NCI-H1048 (cell line): ENCODE measurements at places on chromosomes 1 and 21.

GRCh38 chr1:21904704-21905520 is 32.2 kb downstream of the HSPG2 start:
- DNase-seq = no peak

DNA sequence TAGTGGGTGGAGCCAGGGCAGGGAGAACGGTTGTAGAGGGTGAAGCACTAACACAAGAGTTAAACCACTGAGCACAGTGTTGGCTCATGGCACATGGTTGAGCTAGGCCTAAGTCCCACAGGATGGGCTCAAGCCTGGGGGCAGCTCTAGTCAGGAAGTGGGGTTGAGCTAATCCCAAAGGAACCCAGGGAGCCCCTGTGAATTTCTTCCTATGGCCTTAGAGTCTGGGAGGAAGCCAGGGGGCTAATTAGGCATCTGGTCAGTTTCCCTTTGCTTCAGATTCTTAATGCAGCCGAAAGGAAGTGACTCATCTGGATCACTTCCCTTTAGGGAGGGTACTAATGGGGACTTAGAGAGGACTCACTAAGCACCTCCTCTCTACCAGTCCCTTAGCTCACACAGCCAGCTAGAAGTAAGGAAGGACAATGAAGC is 10.1 kb downstream of the CFAP45 start:
- DNase-seq = no peak

DNA sequence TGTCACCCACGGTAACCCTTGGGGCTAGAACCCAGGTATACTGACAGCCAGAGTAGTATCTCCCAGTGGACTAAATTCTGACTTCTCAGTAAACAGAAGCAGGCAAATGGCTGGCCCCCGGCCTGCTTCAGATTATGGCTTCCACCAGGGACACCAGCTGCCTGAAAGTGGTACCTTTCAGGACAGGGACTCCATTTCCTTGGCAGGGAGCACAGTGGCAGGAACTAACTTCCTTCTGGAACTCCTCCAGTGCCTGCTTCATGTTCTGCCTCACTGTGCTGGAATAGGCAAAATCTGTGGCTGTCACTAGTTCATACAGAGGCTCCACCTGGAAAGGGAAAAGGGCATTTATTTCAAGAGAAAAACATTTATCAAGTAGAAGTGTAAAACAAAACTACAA is 32.7 kb downstream of the C8B start:
- DNase-seq = no peak

GRCh38 chr1:154622503-154623039 is 14.6 kb upstream of the ADAR start:
- DNase-seq = no peak

DNA sequence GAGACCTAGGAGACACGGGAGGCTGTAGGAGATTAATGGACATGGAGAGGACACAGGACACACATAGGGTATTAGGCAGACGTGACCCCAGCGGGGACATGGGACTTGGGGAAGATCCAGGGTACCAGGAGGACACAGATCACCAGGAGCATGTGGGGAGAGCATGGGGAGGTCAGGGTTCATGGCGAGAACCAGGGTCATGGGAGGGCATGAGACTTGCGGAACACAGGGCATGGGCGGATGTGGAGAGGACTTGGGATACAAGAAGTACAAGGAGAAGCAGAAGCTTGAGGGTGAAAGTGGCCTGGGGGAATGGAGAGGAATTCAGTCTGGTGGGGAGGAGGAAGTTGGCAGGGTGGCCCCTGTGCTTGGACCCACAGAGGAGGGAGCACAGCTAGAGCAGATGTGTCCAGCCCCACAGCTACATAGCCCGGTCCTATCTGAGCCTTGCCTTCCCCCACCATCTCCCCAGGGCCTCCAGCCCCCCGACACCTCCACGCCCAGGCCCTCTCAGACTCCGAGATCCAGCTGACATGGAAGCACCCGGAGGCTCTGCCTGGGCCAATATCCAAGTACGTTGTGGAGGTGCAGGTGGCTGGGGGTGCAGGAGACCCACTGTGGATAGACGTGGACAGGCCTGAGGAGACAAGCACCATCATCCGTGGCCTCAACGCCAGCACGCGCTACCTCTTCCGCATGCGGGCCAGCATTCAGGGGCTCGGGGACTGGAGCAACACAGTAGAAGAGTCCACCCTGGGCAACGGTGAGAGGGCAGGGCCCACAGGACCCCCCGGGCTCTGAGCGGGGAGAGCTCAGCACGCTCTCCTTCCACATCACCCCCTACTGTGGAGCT is 12.1 kb downstream of the TIE1 start:
- DNase-seq = no peak

- no peak for DNase-seq
These were observed 634 bp downstream of the MYCBP start for GRCh38 chr1:38872401-38873026.

- no peak for DNase-seq
These were observed 3.7 kb downstream of the SMYD3 start for GRCh38 chr1:246503341-246503740.

DNA sequence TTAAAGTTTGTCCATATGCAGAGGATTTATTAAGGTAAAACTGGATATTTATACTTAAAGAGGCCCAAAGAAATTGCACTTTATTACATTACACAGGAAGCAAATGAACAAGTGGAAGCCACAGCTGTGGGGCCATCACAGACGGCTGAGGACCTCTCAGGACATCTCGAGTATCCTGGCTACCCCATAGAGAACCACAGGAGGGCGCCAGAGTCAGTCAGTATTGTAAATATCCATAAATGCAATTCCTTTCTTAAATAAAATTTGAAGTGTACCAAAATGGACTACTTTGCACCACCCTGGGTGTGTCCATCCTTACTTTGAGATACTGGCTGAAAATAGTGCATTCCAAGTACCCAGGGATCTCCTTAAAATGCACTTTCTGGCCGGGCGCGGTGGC is 257.2 kb downstream of the MRPL39 start:
- DNase-seq = no peak

GRCh38 chr1:4150262-4150661 is 250.2 kb upstream of the C1orf174 start:
- DNase-seq = no peak

DNA sequence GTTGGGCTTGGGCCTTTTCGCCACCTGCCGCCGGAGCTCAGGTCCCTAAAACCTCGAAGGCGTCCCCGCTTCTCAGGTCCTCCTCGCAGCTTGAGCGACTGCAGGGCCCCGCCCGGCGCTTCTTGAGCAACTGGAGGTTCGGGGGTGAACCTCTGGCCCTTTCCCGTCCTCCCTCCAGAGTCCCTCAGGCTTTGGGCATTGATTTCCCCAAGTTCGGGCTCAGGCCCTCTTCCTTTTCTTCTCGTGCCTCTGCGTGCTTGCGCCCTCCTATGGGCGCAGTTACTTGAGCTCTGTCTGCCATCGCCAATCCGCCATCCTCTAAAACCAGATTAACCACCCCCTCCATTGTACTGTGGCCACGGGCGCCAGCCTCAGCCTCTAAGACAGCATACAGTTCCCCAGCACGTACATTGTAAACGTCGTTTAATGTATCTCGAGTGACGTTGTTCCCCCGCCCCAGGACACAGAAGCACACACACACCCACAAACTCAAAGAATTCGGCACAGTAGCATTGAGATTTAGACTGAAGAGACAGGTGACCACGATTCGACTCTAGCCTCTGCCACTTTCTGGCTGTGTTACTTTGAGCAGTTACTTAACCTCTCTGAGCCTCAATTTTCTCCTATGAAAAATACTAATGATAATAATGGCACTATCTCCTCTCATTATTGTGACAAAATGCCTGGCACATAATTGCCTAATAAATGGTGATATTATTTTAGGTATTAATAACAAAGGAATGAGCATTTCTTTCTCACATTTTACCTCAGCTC is 22.6 kb downstream of the BTG2 start:
- no peak for DNase-seq

DNA sequence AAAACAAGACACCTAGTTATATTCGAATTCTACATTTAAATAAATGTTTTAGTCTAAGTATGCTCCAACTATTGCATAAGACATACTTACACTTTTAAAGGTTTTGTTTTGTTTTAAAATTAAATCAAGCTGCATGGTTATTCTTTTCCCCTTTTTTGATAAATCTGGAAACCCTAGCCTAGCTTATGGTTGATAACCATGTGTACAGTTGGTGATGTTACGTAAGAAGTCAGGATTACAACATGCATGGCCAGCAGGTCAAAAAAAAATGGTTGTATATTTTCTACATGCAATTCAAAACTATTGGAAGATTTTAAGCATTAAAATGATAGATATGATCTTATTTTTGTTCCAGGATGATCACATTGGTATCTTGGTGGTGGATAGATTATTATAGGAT is 1600.6 kb downstream of the PLA2G4A start:
- DNase-seq = no peak

DNA sequence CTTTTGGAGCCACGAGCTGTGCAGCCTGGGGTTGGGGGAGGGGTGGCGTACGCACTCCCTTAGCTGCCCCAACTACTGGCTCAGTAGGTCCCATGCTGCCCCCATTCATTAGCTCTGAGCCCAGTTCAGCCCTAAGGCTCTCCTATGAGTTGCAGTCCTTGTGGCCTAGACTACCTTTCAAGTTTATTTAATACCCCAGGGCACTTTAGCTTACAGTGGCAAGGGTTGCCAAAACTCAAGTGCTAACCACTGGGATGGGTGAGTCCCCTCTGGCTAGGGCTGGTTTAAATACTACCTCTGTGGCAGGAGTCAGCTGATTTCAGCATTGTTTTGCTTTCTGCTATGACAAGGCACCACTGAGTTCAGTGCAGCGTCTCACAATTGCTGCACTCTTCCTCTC is 118.2 kb downstream of the ODF2L start:
- no peak for DNase-seq

DNA sequence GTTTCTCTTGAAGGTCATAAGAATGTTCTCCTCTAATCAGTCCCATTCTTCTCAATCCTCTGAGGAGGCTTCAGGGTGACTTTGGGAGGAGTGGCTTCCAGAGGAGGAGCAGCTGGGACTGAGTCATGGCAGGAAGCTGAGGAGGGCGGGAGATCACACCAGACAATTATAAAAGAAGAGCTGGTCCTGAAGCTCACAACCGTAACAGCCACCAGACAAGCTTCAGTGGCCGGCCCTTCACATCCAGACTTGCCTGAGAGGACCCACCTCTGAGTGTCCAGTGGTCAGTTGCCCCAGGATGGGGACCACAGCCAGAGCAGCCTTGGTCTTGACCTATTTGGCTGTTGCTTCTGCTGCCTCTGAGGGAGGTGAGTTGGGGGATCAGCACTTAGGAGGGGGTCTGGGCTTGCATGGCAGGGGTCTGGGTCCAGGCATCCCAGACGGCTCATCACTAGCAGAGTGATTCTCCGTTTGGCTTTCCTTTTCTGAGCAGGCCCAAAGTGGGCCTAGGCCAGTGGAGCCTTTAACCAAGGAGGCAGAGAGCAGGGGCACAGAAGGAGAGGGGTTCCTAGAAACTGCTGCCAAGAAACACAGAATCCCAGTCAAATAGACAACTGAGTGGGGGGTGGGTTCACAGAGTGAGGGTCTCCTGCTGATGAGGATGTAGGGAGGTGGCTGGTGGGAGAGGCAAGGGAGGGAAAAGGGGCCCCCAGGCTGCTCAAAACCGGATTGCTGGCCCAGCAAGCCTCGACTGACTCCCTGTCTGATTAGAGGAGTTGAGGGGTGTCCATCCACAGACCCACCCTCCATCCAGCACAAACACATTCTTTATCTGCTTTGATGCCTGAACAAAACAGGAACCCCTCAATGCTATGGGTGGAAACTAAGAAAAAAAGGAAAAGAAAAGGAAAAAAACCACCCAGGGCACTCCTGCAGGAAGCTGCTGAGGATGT is at the start of gene ECM1:
ECM1 (plus strand) TSS at position 198 of the 953 bp plus-strand sequence; CDS start at position 299, 101 bp downstream.
- DNase-seq = no peak

- no peak for DNase-seq
These were observed 97.5 kb downstream of the DMRTB1 start for GRCh38 chr1:53556657-53557227.

- DNase-seq = no peak
These were observed 28.3 kb downstream of the TTC3 start for GRCh38 chr21:37101384-37101783.

- DNase-seq = no peak
These were observed 33.4 kb downstream of the TLR5 start for GRCh38 chr1:223109581-223110026.

- no peak for DNase-seq
These were observed 242.7 kb upstream of the JUN start for GRCh38 chr1:59026472-59026948.

- DNase-seq = no peak
These were observed 6.5 kb downstream of the KCNN3 start for GRCh38 chr1:154863315-154864174.

- no peak for DNase-seq
These were observed 444.7 kb upstream of the VAMP3 start for GRCh38 chr1:7326366-7326765.

GRCh38 chr1:39808784-39809517 is 20.3 kb upstream of the BMP8B start:
- DNase-seq = no peak

DNA sequence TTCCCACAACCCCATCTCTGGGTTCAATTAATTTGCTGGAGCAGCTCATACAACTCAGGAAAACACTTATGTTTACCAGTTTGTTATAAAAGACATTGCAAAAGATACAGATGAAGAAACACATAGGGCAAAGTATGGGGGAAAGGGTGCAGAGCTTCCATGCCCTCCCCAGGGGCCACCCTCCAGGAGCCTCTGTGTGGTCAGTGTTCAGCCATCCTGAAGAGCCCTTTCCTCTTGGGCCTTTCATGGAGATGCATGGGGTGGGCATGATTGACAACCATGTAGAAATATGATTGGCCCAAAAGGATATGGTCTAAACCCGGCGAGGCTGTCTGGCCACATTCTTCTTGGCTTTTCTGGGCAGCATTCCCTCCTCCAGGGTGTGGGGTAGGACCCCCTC is 56.8 kb upstream of the PDE9A start:
- DNase-seq = no peak

DNA sequence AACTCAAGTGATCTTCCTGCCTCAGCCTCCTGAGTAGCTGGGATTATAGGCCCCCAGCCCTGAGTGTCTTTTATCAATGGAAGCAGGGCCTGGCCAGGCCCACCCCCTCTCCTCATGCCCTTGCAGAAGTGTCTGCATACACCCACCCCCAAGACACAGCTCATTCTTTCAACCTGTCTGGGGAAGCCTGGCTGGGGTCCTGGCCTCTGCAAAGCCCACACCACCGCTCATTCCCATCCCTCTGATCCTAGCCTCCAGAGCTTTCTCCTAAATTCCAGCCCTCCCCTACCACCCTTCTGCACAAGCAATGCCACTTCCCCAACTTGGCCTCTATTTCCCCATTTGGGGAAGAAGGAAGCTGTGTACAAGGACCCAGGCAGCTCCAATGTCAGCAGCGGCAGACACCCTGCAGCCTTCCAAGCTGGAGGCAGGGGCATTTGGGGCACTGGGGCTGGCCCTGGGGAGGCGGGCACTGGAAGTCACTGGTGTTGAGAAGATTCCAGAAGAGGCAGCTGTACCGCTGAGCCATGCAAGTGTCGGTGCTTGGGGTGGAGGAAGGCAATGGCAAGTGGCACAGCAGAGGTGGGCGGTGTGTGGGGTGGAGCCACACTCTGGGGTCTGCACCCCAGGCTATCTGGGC is 33.7 kb upstream of the ARF1 start:
- no peak for DNase-seq

- no peak for DNase-seq
These were observed 16.8 kb upstream of the MARK1 start for GRCh38 chr1:220511179-220511578.
